Stromal cell of bone marrow (primary cell): ENCODE measurements at places on chromosomes 13 and 19.

GRCh38 chr13:90510319-90510718, 837.2 kb upstream of the MIR17HG start:
- no peak for DNase-seq

GRCh38 chr19:4496304-4496703, 22.0 kb downstream of the PLIN4 start:
- DNase-seq: no peak

- DNase-seq: no peak
These were observed 113.8 kb downstream of the KATNAL1 start for GRCh38 chr13:30193279-30194234.

DNA sequence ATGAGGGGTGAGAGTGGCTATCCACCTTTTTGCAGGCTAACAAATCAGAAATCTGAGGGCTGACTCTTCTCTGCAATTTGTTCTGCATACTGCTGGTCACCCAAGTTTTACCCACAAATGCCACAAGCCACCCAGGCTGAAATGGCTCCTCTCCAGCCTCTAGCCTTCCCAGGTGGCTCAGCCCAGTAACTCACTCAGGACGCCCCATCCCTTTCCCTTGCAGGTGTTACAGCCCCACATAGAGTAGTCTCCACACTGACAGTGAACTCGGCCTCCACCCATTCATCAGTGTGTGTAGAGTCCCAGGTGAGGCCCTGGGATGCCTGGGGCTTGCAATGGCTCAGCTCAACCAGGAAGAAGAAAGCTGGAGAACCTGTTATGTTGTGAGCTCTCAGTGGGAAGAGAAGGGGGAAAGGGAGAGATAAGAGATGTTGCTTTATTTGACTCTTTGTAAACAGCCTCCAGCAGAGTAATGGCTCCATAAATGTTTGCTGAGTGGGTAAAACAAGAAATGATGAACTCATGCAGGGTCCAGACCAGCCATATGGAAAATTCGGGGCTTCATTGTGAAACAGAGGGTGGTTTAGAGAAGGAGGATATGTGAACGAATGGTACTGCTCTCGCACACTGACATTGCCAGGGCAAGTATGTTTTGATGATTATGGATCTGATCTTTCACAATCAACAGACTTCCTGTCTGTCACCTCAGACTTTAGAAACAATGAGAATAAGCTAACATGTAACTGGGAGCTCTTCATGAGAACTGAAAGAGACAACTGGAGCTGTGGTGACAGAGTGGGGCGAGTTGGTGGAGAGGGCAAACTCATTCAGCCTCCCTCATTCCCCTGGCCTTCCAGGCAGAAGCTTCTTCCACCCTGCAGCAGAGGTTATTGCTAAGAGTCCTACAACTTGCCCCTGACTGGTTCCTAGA, 74.2 kb upstream of the RFC3 start:
- DNase-seq: no peak

DNA sequence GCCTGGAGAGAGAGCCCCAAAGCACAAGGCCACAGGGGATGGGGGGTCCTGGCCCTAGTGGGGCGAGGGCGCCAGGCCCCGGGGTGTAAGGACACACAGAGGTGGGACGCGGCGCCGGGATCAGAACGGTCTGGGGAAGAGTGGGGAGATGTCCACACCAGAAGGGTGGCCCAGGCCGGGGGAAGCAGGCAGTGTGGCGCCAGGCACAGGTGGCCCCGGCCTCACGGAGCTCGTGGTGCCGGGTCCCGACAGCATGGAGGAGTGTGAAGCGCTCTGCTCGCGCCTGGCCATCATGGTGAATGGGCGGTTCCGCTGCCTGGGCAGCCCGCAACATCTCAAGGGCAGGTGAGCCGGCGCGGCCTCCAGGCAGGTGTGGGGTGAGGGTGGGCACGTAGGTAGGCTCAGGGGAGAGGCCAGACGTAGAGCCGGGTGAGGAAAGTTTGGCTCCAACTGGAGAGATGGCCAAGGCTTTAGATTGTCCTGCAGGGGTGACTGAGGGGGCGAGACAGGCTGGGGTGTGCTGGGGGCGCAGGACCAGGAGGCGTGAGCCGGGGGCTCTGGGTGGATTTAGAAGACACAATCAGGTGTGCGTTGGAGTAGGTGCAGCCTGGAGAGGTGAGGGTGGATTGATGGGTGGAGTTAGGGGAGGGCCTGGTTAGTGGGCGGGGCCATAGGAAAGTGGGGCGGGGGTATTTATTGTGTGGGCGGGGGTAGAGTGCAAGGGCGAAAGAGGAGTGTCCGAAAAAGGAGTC, 2.9 kb upstream of the ARHGAP45 start:
- no peak for DNase-seq

DNA sequence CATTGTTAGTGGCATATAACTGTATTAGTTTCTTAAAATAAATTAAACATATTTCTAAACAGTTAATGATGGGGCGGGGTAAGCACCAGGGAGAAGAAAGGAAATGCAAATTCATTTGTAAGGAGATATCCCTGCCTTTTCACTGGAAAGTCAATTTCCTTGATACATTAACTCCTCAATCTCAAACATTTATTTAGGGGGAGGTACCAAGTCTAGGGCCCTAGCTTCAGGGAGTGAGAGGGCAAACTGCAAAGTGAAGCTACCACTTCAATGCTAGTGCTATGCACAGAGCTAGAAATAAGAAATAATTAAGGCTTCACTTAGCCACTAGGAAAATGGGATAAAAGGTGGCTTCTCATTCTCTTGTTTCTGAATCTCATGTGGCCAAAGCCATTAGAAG, 115.3 kb upstream of the FNDC3A start:
- no peak for DNase-seq

- no peak for DNase-seq
These were observed 9.7 kb upstream of the GIPC1 start for GRCh38 chr19:14505488-14506239.

- no peak for DNase-seq
These were observed 50.8 kb downstream of the USP12 start for GRCh38 chr13:27120811-27121210.

DNA sequence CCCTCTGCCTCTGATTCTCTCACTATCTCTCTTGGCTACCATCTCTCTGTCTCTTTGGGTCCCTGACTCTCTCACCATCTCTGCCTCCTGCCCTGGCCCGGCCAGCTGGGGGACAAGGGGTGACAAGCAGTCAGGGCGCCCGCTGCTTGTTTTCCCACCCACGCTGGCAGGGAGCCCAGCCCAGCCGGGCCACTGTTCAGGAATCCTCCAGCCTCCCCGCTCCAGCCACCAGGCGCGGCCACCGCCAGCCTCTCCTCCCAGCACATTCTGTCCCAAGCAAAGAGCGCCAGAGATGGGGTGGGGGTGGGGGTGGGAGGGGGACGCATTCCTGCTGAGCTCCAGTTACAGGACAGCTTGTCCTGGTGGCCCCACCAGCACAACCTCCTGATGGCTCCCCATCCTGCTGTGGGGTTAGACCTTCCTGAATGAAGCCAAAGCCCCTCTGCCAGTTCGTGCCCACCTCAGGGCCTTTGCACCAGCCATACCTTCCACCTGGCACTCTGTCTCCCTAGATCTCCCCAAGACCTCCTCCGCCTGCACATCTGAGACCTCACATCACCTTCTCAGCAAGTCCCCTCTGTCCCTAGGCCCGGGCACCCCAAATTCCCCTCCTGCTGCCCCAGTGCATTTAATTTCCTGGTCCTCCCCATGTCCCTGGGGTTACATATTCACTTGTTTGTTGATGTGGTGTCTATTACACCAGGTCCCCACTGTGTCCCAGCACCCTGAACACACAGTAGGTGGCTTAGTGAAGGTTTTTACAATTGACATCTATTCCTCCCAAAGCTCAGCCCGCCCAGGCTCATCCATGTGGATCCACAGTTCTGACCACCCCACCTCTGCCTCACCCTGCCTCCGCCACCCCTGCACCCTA, 12.5 kb downstream of the ARRDC2 start:
- DNase-seq: no peak

- DNase-seq: peak; percentile 67
These were observed 171.6 kb upstream of the IPO5 start for GRCh38 chr13:97781891-97782305.
